Stimulated activated CD8-positive, alpha-beta memory T cell treated with anti-CD3 and anti-CD28 coated beads, Interleukin-4, amount 100 ng/mL, for 48 hours (primary cell): ENCODE measurements at places on chromosomes 3 and 15.

- DNase-seq: peak; percentile 51
Measured at GRCh38 chr3:160801386-160802118, 45.5 kb downstream of the PPM1L start.

DNA sequence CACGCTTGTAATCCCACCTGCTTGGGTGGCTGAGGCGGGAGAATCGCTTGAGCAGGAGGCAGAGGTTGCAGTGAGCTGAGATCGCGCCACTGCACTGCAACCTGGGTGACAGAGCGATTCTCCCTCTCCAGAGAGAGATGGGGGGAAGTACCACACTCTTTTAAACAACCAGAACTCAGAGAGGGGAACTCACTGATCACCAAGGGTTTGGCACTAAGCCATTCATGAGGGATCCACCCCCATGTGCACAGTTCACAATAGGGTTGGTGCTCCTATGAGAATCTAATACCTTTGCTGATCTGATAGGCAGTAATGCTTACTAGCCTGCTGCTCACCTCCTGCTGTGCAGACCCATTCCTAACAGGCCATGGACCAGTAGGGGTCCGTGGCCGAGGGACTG is 51.6 kb downstream of the QTRT2 start:
- no peak for DNase-seq

GRCh38 chr3:27607370-27607769 is 114.8 kb downstream of the EOMES start:
- DNase-seq: no peak

DNA sequence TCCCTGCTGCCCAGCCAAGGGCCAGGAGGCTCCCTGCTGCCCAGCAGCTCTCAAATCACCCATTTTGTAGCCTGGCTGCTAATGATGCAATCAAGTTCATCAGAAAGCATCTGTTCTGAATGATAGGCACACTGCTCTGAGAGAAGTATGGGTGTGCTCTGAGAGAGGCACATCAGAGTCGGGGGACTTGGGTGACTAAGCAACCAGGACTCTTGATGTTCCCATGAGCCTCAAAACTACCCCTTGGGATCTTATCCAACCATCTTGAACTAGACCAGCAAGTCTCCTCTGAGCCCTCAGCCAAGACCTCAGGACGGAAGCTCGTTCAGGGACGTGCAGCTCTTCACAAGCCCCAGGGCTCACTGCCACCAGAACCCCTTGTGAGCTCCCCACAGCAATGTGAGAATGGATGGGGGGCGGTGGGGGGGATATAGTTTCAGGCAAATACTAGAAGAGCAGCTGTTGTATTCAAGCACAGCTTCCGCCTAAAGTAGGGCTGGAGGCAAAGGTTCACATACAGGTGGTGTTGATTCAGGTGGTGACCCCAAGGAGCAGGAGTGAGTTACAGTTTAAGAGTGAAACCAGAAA is 52.2 kb upstream of the HES1 start:
- DNase-seq: no peak

DNA sequence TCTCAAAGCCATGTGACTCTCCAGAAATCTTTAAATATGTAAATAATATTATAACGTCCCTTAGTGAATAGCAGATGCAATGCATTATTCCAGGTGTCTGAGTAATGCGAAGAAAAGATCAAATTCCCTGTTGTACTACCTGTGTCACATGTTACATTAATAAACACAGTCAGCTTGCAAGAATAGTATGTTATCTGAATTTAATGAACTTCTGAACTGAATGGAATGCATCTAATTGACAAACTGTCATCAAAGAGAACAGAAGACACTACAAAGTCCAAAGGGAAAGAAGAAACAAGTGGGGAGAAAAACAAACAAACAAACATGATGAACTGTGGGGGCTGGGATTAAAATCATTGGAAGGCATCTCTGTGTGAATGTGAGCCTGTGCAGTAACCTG is 508.8 kb downstream of the LPP start:
- DNase-seq: no peak

DNA sequence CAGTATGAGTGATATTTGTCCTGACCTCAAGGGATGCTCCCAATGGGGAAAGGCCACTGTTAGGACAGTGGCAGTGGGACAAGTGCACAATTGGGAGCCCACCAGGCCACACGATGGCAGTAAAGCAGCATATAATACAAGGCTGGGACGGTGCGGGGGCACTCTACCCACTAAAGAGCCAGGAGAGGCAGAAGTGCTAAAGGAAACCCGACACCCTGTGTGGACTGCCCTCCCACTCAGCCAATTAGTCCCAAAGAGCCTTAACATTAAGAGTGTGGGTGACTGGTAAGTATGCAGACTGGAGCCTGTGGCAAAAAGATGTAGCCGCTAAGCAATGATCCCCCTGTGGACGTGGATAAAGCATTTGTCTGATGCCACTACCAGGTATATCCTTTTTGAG is 8.2 kb upstream of the ZNF589 start:
- peak; percentile 82 for DNase-seq

DNA sequence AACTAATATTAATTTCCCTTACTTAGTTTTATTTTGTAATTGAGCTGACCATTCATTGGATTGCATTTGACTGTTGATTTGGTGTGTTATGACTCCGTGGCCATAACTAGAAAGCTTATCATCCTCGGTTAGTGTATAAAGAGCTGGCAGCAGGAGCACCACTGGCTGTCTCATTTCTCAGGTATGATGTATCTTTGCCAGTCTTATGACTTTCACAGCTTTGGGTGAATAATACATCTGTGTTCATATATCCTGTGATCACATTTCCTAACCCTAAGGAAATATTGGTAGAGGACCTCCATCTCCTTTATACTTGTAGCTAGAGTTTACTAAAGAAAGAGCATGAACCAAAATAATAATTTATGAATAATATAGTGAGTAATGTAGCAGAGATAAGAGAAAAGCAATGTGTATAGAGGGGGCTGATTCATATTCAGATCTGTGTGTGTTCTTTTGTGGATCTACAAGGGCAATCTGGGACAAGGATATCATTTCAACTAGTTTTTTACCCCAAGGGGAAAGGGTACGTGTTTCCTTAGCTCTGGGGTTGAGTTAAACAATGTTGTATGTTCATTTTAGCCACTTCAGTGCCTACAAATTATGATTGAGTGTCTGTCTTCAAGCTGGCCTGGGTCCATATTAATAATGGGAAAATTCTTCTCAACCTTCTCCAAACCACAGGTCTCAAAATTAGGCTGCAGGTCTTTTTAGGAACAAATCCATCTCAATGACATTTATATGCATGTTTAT is 901.7 kb downstream of the NTRK3 start:
- DNase-seq: no peak

GRCh38 chr15:59616379-59616778 is 4.8 kb downstream of the GCNT3 start:
- no peak for DNase-seq

DNA sequence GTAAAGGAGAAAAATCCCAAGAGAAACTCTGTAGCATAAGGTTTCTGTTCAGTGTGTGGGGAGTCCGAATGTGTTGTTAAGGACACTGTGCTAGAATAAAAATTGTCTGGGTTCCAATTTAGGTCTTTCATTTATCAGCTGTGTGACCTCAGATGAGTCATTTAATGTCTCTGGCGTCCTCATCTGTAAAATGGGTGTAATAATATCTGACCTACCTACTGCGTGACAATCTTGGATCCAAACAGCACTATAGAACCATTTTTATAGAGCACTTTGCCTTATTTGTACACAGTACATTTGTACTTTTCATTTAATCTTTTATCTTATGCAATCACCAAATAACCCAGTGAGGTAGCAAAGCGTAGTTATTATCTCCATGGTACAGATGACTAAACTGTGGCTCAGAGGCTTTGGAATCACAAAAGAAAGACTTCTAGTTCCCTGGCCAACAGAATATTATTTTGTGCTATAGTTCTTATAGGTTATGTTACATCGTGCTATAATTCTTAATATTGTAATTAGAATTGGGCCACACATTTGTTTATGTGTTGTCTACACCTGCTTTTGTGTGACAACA is 46.6 kb upstream of the TNIK start:
- no peak for DNase-seq

GRCh38 chr3:4738737-4739274 is 240.4 kb upstream of the BHLHE40 start:
- DNase-seq: no peak

- DNase-seq: no peak
Measured at GRCh38 chr3:124939661-124940060, 5.1 kb upstream of the MUC13 start.

DNA sequence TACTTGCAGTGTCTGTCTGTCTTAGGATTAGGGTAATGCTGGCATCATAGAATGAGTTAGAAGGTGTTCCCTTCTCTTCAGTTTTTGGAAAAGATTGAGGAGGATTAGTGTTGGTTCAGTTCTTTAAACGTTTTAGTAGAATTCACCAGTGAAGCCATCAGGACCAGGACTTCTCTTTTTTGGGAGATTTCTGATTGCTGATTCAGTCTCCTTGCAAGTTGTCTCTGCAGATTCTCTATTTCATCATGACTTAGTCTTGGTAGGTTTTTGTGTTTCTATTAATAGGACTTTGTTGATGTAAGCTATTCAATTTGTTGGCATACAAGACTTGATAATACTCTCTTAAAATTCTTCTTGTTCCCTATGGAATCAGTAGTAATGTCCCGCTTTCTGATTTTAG is 48.9 kb downstream of the STT3B start:
- no peak for DNase-seq

DNA sequence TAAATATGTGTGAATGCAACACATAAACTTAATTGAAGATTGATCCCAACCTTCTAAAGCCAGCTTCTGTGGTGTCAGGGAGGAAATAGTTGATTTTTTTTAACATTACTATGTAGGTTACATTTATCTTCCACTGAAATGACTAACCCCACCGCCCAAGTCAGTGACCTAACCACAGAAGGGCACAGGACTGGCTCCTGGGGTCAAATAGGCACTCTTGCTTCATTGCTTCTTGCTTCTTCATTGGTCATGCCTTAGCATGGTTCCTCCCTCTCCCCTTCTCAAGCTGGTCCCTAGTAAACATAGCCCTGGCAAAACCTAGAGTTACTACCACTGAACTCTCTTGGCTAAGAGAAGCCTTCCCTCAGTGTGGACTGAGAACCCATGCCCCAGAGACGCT is 12.3 kb downstream of the EIF1B start:
- no peak for DNase-seq

- DNase-seq: no peak
Measured at GRCh38 chr15:69421498-69421897, 7.3 kb downstream of the KIF23 start.

- DNase-seq: no peak
Measured at GRCh38 chr3:182739619-182740018, 53.7 kb upstream of the ATP11B start.
